ENCODE measurements at places on chromosomes 7 and 10.

- no peak for DNase-seq
Measured at GRCh38 chr7:95859429-95859828, 87.1 kb downstream of the DYNC1I1 start.

DNA sequence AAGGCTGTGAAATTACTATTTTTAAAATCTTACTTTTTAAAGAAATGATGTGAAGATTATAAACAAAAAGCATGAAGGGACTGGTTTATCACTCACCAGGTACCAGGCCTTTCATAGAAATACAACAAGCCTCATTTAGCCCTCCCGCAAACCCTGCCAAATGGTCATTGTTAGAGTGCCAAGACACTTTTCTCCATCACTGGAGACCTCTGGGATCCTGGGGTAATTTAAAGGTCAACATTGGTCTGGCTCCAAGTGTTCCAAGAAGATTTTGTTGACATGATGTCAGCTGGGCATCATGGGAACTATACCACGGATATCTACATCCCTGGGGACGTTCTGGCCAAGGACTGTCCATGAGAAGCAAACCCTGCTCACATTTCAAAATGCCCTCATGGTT, 138.0 kb upstream of the FRMD4A start:
- DNase-seq, result no peak

- no peak for DNase-seq
Measured at GRCh38 chr7:155317114-155317434, 19.4 kb downstream of the INSIG1 start.

DNA sequence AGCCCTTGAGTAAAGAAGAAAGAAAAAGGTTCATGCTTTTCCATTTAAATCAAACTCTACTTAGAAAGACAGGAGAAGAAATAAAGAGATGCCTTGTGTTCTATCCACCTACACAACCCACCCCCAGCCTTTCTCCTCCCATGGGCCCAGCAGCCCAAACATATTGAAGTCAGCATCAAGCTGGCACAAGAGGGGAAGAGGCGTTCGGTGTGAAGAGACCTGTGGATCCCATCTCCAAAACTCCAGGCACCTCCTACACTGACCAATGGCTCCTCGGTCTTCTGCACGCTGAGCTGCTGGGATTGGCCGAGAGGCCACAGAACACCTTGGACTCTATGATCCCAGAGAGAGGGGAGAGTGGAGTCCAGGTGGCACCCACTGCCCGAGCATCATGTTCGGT, 66.0 kb upstream of the CELF2 start:
- no peak for DNase-seq

DNA sequence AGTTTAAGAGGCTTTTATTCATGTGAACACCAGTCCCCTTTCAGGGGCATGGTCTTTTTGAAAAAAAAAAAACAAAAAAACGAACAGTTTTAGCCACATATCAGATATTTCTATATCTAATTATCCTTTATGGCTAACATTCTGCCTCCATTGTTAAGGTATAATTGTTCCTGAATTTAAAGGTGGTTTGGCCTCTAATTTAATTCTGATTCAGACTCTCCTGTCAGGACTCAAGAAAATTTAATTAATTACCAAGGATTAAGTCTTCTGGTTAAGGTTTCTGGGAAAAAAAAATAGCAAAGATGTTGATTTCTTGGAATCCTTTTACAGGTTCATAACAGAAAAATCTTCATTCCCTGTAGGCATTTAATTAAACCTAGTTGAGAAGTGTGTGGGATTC, 27.4 kb downstream of the COL1A2 start:
- DNase-seq, result no peak

GRCh38 chr7:122528879-122529481, 169.9 kb downstream of the RNF133 start:
- peak; percentile 60 for DNase-seq

GRCh38 chr10:3000048-3000447, 67.3 kb upstream of the PFKP start:
- DNase-seq, result no peak

DNA sequence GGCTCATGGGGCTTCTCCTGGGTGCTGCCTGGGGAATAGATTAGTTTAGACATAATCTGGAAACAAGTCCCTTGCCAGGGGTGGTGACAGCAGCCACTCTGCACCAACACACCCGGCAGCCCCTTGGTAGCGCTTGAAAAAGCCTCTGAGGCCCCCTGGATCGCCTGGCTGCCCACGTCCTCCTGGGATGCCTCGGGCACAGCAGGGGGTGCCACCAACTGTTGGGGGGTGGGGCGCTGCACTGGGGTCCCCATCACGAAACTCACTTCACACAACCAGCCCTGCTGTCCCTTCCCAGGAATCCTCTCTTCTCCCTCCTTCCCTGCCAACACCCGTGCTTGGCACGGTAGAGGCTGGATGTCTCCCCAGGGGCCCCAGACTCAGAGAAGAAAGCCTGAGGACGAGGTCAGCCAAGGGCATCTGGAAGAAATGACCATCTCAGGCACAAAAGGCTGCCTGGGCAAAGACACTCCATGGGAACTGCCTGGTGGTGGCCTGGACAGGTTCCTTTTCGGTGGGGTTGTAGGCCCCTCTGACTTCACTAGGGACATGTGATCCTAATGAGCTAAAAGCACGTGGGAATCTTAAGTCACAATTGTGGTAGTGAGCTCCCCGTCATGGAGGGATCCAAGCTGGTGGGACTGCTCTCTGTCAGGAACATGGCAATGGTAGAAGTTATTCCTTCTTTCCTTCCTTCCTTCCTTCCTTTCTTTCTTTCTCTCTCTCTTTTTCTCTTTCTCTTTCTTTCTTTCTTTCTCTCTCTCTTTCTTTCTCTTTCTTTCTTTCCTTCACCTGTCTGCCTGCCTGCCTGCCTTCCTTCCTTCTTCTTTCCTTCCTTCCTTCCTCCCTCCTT, 11.3 kb downstream of the TMEM270 start:
- DNase-seq, result no peak

DNA sequence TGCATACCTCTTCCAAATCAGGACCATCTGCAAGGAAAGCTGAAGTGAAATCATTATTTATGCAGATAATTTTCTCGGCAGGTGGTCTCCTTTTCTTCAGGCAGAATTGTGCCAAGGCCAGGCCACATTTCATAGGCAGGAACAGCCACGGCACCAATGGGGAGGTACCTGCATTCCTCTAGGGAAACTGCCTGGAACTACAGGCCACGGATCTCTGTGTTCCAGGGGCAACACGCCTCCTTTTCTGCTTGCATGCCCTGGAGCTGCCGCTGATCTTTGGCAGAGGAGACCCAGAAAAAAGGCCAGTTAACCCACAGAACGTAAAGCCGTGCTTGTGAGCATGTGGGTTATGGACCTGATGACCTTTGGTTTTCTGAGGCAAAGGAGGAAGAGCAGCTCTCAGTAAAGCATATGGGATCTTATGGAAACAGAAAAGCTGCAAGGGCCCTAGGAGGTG, 111.2 kb upstream of the KIAA1217 start:
- no peak for DNase-seq

DNA sequence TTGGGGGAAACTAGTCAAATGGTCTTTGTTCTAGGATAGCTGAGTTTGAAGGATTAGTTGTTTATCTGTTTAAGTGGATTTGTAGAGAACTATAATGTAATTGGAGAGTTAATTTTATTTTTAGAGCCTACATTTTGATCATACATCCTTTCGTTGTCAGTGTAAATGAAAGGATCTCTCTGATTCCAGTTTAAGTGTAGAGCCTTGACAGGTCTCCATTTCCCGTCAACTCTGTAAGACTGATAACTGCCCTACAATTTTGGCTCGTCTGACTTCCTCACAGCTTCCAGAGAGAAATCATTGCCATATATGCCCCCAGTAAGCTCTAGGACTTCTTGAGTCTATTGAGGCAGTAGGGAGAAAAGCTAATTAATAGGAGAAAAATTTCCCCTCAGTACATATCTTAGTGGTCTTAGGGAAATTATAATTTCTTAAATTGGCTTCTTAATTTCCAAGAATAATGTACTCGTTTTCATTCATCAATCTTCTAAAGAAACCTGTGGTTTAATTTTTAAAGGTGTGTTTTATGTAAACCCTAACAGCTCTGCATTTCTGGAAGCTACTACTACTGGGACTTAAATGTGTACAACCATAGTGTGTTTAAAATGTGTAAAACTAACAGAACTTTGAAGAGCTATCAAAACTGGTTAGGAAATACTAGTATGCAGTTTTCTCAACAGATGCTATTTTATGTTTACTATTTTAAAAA, 3.8 kb downstream of the KMT2E start:
- DNase-seq, result peak; percentile 50

DNA sequence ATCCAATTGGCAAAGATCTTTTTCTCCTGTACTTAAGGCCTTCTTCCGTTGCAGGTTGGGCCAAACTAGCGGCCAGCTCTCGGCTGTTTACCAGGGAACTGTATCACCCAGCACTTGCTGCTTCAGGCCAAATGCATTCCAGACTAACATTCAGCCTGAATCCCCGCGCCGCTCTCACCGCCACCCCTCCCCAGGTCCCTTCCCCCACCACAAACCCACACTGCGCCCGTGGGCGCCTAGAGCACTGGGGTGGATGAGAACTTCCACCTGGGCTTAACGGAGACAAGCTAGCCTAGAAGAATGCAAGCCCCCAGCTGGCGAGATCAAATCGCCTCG, 676 bp downstream of the TCAF1 start:
- DNase-seq, result no peak

GRCh38 chr7:133354546-133355324, 101.9 kb downstream of the EXOC4 start:
- no peak for DNase-seq

GRCh38 chr7:108112683-108113082, 17.5 kb downstream of the LAMB4 start:
- DNase-seq, result no peak
